ENCODE measurements at places on chromosomes 2 and 18.
A peak's percentile ranks its signal among the peaks of the same experiment; 100 is the strongest.

DNA sequence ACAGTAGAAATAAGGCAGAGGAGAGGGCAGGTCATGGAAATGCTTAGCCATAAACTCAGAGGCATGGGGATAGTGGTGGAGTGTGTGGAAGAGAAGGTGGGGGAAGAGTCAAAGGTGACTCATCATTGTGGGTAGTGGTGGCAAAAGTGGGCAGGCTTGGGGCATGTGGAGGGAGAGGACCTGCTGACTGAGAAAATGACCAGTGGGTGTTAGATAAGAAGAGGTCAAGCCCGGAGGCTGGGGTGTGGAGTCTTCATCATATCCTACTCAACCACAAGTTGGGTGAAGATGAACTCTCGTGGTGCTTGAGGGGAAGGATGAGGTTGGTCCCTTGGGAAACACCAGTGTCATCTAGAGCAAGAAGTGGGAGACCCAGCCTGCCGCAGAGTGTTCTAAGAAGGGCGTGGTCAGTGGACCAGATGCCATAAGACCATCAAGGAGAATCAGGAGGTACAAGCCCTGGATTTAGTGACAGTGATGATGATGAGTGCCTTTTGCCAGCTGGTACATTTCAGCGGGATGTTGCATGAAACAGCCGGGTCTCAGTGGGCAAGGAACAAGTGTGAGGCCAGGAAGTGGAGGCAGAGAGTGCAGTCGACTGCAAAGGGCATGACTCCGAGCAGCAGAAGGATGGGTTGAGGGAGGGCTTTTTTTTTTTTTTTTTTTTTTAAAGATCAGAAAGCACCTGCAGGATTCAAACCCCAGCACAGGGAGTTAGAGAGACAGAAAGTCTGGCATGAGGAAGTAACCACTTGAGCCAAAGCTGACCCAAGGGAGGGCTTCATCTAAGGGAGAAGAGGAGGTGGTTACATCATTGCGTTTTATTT lies 122.6 kb upstream of the SPRED2 start:
- DNase-seq = no peak

DNA sequence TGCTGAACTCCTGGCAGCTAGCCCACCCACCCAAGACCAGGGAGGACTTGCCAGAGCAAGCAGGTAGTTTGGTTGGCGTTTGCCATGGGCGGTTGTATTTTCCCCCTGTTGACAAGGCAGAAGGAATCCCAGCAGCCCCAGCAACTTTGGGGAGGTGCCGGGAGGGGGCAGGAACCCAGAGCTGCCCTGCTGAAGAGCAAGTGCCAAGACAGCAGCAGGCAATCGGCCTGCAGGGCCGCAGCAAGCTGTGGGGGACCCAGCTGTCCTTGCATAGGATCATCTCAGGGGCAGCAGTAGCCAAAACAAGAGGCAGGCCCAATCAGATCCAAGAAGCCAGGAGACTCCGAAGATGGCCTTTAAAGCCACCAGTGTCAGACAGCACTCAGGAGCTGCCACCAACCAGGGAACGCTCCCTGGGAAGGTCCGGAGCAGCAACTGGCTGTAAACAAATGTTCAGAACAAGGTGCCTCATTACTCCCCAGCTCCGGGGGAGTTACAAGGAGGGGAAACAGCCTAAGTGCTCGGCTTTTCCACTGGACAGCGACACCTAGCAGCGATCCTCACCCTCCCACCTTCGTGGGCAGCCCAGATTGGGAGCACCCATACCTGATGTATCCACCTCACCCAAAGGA lies 2.1 kb downstream of the ST8SIA5 start:
- DNase-seq = peak; percentile 45

DNA sequence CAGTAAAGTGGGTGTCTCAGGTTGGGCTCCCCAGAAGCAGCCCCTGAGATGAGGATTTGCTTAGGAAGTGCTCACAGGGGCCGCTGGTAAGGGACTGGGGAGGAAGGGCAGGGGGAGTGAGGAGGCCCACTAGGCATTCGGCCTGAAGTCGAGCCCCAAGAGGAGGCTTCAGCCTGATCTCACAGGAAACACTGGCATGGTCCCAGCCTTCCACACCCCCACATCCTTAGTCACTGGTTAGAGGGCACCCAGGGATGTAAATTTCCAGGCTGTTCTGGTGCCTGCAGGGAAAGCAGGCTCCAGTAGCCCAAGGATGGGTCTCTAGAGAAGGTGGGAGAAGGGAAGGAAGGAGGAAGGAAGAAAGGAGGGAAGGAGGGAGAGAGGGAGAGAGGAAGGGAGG lies 22.4 kb upstream of the KCNK3 start:
- DNase-seq = no peak

GRCh38 chr2:201806442-201807170 lies at the start of gene CDK15:
TSS of gene CDK15 (plus strand) at chr2:201806537. CDS start at chr2:201806665, 128 bp downstream.
- DNase-seq = peak; percentile 16

DNA sequence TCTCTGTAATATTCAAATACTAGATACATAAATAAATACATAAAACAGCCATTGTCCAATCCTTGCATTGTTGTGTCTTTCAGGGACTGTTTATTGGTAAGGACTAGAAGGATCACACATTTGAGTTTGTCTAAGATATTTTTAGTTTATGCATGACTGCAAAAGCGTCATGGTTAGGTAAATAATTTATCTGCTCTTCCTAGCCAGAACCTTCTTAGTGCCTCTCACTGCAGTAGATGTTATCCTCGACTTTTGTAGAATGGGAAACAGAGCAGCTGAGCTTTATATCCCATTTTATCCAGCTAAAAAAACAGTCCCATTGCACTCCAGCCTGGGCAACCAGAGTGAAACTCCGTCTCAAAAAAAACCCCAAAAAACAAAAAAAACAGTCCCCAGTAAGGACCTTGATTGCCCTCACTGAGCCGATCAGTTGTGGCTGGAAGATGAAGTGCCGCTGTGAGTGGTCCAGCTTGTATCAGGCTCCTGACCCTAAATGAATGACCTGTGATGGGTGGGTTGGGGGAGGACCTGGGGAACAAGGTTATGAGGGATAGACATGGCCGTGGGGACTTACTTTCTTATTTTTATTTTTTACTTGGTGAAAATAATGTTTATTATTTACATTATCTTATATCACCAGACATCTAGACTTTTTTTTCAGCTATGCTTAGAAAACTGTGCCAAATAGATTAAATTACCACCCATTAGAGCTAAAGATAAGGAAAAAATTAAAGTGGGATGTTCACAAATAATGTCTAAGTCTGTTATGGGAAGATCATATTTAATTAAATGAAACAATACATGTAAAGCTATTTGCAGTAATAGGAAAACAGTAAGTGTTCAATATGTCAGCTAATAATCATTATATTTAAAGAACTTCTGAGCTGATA lies 10.9 kb upstream of the ADAM23 start:
- DNase-seq = no peak

DNA sequence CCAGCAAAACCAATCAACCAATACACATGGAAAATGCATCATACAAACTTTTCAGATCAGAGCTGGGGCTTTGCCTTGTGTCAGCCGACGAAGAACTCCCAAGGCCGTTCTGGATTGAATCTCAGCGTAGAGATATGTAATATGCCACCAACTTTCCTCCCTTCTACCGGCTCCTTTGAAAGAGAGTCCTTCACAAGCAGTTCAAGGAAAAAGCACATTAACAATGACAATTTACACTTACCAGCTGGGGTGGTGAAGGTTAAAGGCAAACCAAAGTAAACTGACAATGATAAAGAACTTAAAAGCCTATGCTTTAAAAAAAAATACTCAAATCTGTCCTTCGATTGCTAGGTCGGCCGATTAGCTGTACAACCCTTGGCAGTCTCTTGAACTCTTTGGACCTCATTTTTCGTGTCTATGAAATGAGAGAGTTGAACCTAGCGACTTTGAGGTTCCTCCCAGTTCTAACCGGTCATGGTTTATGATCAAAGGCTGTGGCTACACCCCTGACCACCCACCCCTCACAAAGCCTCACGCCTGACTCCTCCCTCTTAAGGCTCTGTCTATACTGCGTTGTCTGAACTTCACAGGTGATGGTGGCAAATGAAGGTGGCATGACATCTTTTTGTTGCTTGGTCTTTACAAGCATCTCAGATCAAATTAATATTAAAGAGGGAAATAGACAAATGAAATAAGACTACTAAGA lies 46.2 kb downstream of the BCL2 start:
- DNase-seq = no peak

DNA sequence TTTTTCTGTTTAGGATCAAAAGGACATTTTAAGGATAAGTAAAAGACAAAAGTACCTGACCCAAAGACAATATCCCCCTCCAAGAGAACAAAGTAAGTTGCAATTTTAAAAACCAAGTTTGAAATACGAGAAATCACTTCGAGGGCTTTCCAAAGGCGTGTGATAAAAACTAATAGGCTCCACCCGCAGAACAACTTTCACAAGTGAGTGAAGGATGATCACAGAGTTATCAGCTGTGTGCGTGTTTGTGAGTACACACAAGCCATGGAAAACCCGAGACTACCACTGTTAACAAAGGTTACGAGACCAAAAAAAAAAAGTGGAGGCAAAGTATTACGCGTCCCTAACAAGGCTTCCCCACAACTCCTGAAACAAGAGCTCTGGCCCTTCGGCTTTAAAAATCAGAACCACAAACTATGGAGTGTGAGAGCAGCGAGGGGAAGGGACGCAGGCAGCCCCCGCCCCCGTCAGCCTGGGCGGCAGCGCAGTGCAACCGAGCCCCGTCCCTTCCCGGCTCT lies 719 bp downstream of the SMAD2 start:
- no peak for DNase-seq

DNA sequence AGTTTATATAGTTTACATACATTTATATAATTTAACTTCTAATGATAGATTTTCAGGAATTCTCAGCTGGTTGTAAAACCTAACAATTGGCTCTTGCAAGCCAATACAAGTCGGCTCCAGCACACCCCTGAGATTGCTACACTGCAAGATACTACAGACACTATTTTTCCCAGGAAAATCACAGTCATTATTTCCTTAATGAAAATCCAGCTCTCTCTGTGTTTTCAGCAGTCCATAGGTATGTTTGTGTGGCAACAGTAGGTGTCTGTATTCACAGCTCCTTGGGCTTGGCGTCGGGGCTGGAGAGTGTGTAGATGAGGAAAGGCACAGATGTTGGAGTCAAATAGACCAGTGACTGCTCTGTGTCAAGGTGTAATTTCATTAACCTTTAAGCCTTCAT lies 78.7 kb upstream of the SPTBN1 start:
- no peak for DNase-seq

GRCh38 chr18:8978394-8978793 lies 124.1 kb upstream of the NDUFV2 start:
- no peak for DNase-seq

- no peak for DNase-seq
Measured at GRCh38 chr2:6148882-6149281, 456.7 kb downstream of the SOX11 start.

GRCh38 chr2:167950571-167950970 lies 296.8 kb downstream of the STK39 start:
- DNase-seq = no peak

GRCh38 chr2:166127217-166128155 lies at the start of gene SCN1A:
TSS of gene SCN1A (minus strand) at chr2:166128020. CDS start at chr2:166073621, 54,399 bp downstream.
- peak; percentile 50 for DNase-seq

DNA sequence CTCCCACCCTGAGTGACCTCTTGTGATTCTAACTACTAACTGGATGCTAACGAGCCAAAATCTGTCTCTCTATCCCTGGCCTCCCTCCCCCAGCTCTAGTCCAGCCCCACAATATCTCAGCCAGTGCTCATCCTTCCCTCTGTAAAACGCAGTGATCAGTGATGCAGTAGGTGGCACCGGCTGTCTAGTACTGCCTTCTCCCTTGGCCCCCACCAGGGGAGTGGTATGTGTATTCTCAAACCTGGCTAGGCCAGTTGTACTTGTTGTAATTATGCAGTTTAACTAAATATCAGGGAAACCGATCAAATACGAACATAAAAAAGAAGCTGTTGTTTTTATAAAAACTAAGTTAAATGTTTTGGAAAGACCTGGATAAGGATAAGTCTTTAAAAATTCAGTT lies 113.2 kb upstream of the ALPP start:
- DNase-seq = no peak

DNA sequence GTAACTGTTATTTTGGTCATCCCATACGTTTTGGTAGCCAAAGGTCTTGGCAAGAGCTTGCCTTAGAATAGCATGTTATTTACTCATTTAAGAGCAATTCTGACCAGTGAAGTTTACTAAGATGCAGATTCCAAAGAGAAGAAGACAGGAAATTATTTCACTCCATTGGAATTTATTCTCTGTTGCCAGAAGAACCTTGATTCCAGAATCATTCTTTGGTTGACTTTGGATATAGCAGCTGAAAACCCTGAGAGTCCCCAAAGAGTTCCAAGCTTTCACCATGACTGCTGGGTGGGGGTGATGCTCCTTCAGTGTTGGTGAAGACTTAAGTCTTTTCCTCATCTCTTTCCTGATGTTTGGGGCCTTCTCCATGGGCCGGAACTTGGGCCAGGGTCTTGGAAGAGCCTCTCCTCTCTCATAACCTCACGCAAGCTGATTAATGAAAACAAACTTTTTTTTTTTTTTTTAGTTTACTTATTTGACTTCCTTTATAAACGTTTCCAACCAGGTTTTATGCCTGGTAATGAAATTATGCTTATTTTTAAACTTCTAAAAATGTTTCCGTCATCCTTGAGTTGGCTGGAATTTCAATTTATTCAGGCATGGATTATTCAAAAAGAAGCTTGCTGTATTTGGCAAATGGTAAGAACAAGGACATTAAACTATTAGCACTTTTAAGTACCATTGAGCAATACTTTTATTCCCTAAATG lies 192.0 kb downstream of the MTX2 start:
- DNase-seq = peak; percentile 13

DNA sequence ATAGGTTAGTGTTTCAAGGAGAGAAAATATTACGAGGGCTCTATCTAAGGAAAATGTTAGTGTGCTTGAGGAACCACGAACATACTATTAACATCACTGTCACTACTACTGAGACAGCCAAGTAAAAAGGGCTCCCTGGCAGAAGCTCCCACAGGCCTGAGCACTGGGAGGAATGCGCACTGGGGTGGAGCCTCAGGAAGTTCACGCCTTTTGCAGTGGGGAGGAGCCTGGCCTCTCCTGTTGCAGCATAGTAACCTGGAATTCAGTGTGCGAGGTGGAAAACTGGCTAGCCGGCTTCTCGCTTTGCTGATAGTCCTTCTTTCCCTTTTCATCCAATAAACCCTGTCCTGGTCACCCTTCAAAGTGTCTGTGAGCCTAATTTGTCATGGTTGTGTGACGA lies 250.3 kb downstream of the ERBB4 start:
- peak; percentile 53 for DNase-seq

DNA sequence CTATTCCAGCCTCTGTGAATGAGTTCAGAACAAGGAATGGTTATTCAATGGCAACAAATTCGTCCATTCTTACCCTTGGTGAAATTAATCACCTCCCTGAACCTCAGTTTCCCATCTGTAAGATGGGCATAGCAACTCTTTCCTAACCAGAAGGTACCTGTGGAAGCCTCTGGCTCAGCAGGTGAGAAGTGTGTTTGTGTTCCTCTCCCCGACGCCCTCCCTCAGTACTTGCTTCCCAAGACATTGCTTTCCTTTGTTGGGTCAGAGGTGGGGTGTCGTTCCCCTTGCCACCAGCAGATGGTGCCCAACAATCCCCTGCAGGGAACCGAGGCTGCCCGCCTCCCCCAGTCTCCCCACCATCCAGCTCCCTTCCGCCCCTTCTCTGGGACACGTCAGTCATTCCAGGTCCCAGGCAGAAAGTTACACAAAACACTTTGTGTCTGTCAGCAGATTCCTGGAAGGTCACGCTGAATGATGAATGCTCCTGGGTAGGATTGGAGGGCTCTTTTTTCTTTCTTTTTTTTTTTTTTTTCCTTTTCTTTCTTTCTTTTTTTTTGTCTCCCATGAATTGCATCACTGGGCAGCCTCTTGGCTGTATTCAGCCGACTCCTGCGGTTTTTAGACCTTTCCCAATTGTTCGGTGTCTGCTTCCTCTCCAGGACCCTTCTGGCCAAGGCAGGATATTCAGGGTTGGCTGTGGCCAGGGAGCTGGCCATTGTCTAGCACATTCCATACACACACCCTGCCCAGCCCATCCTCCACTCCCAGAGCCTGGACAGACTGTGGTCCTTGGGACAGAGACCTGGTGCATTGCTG lies 117.3 kb downstream of the LPIN1 start:
- DNase-seq = peak; percentile 93

Measured in mesendoderm (in vitro differentiated cells).